Left renal cortex interstitium (tissue), 4 donors: ENCODE measurements at places on chromosomes 12 and 14. TPM values are rescaled to one million over a fixed set of nuclear protein-coding genes. Genes with fewer than 3 reads are reported as not detected.

Gene BIN2
- polyA plus RNA-seq = 3.0 TPM

Gene SNAPC1
- 13.3 TPM for polyA plus RNA-seq

Gene HOXC9
- 19.1 TPM for polyA plus RNA-seq

Gene DLK1
- 11.1 TPM for polyA plus RNA-seq

Gene MAP3K9
- polyA plus RNA-seq = 3.3 TPM

Gene ABCD2
- not detected for polyA plus RNA-seq

Gene CACNA2D4
- 1.7 TPM for polyA plus RNA-seq

Gene LTBP2
- polyA plus RNA-seq = 4.9 TPM

Gene KRT80
- polyA plus RNA-seq = 0.97 TPM

Gene TAS2R14
- 3.7 TPM for polyA plus RNA-seq

Gene TMEM19
- 33.0 TPM for polyA plus RNA-seq

Gene PRH2
- polyA plus RNA-seq = 0.99 TPM

Gene SYNDIG1L
- 0.25 TPM for polyA plus RNA-seq

Gene COCH
- 5.4 TPM for polyA plus RNA-seq

Gene KRT75
- not detected for polyA plus RNA-seq

Gene LRTM2
- 0.73 TPM for polyA plus RNA-seq

Gene KRT78
- not detected for polyA plus RNA-seq

Gene CKAP4
- polyA plus RNA-seq = 115 TPM

Gene DIO3
- 0.19 TPM for polyA plus RNA-seq

Gene KCNH3
- 6.2 TPM for polyA plus RNA-seq

Gene RPGRIP1
- polyA plus RNA-seq = 0.74 TPM

Gene NKX2-1
- not detected for polyA plus RNA-seq

Gene DBX2
- polyA plus RNA-seq = 0.07 TPM

Gene GALNT9
- 11.6 TPM for polyA plus RNA-seq

Gene FIGNL2
- 5.1 TPM for polyA plus RNA-seq

Gene TMEM229B
- polyA plus RNA-seq = 3.3 TPM

Gene CRY1
- 25.3 TPM for polyA plus RNA-seq

Gene TBX3
- polyA plus RNA-seq = 89.4 TPM

Gene TROAP
- polyA plus RNA-seq = 38.3 TPM

Gene HEBP1
- 75.0 TPM for polyA plus RNA-seq

Gene TUBA1C
- 95.6 TPM for polyA plus RNA-seq

Gene CDCA4
- 21.1 TPM for polyA plus RNA-seq

Gene SLCO1A2
- polyA plus RNA-seq = 0.31 TPM
